ENCODE measurements at places on chromosomes 4 and X.

DNA sequence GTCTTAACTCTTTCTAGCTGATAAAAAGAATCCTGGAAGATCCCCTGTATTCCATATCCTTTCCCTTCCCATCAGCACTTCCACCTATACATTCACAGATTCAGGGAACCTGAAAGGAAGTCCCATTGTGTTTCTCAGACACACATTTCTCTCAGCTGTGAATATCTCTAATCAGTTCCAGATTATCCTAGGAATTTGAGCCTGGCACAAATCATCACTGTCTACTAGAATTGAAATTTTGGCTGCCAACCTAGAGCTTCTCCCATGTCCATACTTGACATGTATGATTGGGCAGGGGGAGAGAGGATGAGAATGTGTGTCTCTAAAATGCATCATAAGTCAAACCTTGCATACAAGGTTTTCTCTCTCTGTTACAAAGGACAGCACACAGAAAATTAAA lies 53.1 kb downstream of the NDST3 start:
- no peak for DNase-seq

DNA sequence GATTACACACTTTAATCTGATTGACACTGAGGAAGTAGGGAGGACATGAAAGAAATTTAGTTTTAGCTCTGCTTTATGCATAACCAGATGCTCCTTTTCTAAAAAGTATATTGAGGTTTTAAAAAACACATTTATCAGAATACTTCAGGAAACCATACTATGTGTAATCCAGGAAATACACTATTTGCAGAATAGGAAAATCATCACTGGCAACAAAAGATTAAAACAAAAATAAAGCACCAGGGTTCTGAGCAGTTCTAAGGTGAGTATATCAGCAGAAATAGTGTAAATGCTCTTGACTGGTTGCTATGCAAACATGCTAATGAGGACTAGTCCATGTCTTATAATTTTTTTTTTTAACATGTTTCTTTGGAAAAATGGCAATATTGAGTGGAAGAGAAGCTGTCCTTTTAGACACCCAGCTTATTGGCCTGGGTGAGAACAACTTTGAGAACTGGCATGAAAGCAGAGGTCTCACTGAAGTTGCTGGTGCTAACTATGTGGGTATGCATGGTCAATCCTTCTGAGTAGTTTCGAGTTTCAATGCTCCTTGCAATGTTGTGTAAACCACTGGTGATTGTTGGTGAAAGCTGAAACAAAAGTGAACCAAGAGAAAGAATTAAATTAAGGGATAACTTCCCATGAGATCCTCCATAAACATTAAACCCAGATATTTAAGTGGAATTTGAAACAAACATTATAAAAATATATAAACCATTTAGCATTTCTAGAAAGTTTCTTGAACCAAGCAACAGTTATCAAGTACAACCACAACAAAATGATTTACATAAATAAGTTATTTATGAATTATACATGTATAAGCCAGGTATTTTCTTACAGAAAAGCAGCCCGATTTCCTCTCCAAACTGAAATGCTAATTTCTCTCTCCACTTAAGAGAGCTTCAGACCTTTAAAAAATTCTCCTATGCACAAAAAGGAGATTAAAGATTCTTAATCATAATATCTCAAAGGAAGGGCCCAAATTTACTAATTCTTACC lies 20.4 kb upstream of the SCD5 start:
- no peak for DNase-seq

DNA sequence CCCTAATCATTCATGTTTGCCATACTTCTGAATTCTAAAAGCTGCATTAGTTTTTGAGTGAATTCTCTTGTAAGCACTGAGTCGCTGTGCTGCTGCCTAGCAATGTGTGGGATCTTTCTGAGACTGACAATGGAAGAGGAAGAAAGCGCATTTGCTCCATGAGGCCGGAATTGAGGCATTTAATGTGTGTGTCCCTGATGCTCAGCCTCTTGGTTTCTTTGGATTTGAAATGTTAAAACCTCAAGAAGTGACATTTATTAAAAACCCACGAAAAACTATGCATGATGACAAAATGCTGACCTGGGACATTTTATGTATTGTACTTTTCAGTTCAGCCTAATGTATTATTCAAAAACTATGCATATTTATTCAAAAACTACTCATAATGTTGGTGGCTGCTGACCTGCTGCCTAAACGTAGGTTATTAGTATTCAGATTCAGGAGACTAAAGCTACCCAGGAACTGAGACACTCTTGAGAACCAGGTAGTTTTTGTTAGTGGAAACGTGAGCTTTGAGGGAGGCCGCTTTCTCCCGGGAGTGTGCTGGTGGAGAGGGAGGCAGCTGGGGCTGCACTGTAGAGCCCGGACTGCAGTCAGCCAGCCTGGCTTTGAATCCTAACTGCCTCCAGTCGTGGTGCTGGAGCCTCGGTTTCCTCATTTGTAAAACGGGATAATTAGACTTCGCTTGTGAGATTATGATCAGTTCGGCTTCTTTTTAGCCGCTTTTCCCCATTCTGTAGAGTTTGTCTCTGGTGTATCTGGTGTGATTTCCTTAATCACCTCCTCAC lies 11.3 kb downstream of the RGS12 start:
- no peak for DNase-seq

GRCh38 chrX:138858951-138859350 lies 147.4 kb upstream of the FGF13 start:
- DNase-seq = no peak

DNA sequence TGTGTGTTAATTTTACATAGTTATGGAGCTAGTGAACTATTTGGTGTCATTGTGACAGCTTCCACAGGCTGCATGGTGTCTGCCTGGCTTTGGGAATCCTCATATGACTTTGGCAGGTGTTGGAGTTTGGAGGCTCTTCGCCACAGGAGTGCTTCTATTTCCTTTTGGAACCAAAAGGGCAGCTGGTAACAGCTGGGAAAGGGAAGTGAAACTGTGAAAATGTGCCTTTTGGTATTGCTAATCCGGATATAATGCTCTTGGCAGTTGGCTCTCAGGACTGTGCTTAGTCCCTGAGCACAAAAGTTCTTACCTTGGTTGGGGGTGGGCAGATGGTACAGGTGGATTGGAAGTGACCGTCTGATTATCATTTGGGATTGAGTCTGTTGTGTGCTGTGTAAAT lies 18.1 kb downstream of the OFD1 start:
- DNase-seq = no peak

- no peak for DNase-seq
Observed at GRCh38 chr4:152424396-152424795, 111.5 kb downstream of the FBXW7 start.

DNA sequence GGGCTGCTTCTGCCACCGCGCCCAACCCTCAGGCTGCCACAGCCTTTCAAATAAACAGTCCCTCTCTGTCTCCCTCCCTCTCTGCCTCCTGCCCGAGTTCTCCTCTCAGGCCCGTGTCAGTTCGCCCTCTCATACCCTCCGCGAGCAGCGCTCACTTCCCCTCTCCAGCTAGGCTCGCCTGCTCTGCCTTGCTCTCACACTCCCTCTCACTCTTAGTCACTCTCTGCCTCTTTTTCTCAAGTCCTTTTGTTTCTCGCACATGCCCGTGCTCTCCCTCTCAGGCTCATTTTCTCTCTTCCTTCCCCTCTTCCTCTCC lies 3.2 kb downstream of the EFNB1 start:
- no peak for DNase-seq

GRCh38 chr4:31089815-31090214 lies 369.6 kb downstream of the PCDH7 start:
- DNase-seq = no peak

GRCh38 chr4:156294577-156294976 lies 340.9 kb upstream of the CTSO start:
- DNase-seq = no peak

- no peak for DNase-seq
Observed at GRCh38 chr4:173245952-173246351, 77.3 kb downstream of the GALNT7 start.

- no peak for DNase-seq
Observed at GRCh38 chr4:100948911-100949310, 398.4 kb downstream of the PPP3CA start.

- no peak for DNase-seq
Observed at GRCh38 chr4:92634882-92635281, 331.1 kb downstream of the GRID2 start.

DNA sequence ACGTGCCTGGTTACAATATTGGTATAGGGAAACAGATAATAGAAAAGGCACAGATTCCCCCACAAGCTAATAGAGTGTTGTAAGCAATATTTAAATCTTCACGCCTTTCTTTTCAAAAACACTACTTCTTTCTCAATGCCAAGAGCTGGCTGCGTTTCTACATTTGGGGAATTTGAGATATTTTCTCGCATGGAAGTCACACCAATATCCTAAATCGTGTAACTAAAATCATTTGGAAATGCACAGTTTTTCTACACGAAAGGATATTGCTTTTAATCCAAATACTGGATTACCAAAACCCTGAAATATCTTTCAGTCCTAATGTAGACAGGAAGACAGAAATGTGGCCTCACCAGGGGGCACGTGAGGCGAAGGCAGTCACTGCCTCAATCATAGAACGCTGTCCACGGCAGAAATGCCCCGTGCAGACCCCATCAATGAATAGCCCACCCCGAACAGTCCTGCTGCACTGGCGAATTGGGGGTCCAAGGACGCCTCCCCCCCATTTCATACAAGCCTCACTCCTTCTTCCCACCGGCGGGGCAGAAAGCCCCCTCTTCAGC lies 106.6 kb downstream of the NSUN7 start:
- DNase-seq = no peak

DNA sequence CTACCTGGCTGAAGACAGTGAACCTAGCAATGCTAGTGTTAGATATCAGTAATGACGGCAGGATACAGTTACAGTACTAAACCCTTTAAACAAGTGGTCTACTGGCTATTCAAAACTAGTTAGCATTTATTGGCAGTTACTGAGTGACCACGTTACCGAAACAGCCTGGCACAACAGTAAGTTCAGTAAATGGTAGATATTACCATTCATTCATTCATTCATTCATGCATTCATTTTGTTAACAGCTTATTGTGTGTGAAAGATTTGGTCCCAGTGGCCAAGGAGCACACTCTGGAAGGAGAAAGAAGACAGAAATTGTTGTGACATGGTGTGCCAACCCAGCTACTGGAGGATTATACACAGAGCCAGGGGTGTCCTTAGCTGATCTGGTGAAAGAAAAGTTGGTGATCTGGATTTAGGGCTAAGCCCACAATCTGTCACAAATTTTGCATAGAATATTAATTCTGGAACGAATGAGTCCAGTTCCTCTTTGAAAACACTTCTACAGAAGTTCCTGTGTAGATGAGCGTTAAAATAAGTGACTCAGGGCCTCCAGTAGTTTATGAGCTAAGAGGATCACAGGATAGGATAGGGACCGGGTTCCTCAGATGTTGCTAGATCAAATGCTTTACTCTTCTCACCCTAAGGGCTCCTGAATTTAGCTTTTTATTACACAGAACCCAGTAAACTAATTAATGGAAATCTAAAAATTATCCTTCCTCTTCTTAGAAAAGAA lies 179.1 kb downstream of the CBR4 start:
- no peak for DNase-seq

GRCh38 chr4:164212134-164212533 lies 541.8 kb upstream of the SMIM31 start:
- DNase-seq = no peak

GRCh38 chr4:87066403-87067123 lies 131.8 kb downstream of the AFF1 start:
- no peak for DNase-seq

GRCh38 chr4:113979148-113979904 lies at the start of gene ARSJ:
Gene ARSJ, minus strand, starts transcription at chr4:113979647. Its CDS starts 813 bp downstream, at chr4:113978834.
- DNase-seq = no peak

DNA sequence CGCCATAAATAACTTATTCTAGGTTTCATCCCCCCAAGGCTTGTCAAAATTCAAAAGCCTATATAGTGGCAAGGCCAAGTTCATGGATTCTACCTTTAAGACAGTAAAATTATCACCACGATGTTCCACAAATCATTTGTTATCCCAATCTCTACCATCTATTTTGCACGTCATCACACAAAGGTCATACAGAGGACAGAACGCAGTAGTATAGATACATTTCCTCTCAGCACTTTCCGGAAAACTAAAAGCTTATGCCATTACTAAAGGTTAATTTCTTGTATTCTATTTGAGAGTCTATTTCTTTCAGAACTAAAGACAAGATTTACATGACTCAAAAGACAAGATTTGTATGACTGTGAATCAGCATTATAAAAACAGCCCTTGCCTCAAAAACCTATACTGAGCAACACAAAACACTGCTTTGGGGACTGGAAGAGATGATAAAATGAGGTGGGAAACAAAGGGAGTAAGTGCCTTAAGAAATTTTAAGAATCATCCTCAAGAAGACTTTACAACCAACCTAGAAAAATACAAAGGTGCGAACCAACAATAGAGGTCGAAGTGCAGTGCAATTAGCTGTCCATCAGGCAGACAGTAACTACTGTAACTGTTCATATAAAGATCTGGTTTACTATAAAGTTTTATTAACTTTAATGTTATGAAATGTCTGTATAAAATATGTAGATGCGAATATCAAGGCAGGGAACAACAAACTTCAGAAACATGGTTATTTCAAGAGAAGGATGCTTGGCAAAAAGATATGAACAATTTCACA lies 7.6 kb downstream of the UBE2D3 start:
- DNase-seq = no peak

DNA sequence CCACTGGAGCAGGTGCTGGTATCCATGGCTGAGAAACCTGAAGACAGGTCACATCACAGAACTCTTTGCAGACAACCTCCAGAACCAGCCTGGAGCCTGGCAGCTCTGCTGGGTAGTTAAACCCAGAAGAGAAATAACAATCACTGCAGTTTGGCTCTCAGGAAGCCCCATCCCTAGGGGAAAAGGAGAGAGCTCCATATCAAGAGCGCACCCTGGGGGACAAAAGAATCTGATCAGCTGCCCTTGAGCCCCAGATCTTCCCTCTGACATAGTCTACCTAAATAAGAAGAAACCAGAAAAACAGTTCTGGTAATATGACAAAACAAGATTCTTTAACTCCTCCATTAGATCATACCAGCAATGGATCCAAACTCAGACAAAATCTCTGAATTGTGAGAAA lies 823.2 kb upstream of the FRG1 start:
- no peak for DNase-seq

DNA sequence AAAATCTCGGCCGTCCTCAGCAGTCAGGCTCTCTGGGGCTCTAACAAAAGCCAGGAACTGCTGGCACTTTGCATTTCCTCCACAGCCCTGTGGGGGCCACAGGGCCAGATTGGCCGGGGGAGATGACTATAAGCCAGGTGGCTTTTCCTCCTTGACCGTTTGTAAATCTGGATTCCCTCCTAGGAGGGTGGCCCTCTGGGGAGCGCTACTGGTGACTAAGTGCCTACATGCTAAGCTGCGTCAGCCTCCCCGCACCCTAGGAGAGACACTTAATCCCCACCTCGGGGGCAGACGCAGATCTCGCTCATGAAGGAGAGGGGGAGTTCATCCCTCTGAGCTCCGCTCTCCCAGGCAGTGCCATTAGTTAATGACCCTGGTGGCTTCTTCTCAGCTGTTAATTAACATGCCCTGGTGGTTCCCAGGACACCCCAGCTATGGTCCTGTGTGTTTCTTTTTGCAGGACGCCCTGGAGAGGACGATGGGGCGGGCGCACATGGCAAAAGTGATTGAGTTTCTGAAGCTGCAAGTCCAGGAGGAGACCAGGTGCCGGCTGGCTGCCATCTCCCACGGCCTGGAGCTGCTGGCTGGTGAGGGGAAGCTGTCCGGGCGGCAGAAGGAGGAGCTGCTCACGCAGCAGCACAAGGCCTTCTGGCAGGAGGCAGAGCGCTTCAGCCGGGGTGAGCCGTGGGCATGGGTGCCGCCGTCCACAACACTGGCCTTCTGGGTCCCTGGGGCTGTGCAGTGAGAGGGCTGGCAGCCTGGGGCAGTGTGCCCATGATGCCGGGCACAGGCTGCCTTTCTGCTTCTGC lies 41.6 kb downstream of the EVC start:
- DNase-seq = no peak

Measured in T-helper 1 cell (primary cell).